ENCODE measurements at places on chromosomes 1 and 21. TPM values are rescaled to one million over a fixed set of nuclear protein-coding genes. Genes with fewer than 3 reads are reported as not detected.

DNA sequence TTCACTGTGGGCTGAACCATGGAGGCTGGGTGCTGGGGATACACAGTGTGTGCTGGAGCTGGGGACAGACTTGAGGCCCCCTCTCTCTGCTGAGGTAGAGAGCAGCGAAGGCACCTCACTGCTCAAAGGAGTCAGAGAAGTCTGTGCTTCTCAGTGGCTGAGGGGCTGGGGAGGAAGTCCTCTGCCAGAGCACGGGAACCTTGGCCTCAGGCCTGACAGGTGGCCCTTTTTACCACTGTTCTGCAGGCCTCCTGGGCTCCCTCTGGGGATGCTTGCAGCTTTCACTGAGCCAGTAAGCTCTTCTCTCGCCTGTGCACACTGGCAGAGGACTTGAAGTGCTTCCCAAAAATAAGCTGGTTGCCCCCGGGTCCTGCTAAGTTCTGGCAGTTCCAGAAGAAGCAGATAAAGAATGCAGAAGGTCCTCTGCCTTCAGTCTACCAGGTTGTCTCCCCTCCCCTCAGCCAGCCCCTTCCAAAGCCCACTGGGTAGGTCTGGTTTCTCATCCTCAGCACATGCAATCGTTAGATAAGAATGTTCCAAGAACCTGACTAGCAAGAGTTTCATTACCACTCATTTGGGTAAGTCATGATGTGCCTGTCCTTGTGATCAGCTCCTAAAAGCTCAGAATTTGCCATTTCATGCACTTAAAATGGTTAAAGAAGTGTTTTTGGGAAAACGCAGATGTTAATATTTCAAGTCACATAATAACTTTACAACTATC lies 53.9 kb downstream of the TENT5C start:
- DNase-seq: no peak

GRCh38 chr1:223683586-223684487 lies 18.3 kb upstream of the CAPN8 start:
- DNase-seq: no peak

- no peak for DNase-seq
These were observed 123.5 kb downstream of the CRB1 start for GRCh38 chr1:197391303-197392226.

DNA sequence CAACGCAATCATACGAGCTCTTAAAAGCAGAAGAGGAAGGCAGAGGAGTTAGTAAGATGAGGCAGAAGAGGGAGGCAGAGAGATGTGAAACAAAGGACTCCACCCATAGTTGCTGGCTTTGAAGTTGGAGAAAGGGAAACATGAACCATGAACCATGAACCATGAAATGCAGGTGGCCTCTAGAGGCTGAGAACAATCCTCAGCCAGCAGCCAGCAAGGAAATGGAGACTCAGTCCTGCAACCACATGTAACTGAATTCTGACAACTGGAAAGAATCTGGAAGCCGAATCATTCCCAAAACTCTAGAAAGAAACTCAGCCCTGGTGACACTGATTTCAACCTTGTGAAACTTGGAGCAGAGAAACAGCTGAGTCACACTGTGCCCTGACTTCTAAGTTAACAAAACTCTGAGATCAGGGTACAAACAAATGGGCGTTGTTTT lies 10.1 kb downstream of the DIPK1A start:
- no peak for DNase-seq

- DNase-seq: no peak
These were observed 36.6 kb upstream of the SSX2IP start for GRCh38 chr1:84726593-84727499.

CFAP126 gene
- total RNA-seq: not detected

DNA sequence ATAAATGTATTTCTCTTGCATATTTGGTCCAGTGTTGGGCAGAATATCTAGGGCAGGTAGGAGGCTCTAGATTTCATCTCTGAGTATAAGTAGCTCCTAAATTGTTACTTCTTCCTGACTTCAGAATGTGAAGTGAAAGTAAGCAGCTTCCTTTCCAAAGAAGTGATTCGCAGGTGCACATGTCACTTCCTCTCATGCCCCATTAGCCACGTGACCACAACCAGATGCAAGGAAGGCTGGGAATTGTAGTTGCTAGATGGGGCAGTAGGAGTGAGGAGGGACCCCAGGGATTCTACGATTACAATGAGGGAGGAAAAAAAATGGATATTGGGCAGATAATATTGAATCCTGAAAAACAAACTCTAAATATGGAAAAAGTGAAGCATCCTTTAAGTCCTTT lies 113.2 kb upstream of the CYYR1 start:
- no peak for DNase-seq

GRCh38 chr1:94481473-94481933 lies 60.1 kb downstream of the F3 start:
- peak; percentile 55 for DNase-seq

TSPEAR gene
- total RNA-seq: not detected
